ENCODE measurements at places on chromosomes 1 and 21.
A peak's percentile ranks its signal among the peaks of the same experiment; 100 is the strongest.

- no peak for DNase-seq
Measured at GRCh38 chr1:107294686-107295085, 153.8 kb downstream of the NTNG1 start.

DNA sequence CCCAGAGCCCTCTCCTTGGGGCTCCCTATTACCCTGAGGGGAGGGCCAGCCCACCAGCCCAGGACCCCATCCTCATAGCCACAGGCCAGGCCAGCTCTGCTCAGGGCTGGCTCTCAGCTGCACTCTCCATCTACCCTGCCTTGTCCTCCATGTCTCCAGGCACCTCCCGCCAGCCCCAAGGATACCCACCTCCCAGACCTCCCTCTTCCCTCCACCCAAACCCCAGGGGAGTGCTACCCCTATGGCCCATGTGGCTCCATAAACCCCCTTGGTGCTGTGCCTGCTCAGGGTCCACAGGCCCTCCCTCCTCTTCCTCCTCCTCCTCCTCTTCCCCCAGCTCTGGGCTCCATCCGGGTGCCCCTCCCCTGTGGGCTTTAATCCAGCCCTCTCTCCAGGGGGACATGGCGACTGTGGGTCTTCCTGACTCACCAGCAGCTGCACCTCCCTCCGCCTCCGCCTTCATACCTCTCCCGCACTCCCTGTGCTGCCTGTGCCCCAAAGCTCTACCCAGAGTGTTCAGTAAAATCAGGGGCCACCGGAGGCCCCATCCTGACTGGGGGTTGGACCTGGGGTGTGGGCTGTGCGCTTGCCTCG is 9.1 kb downstream of the YBEY start:
- DNase-seq, result no peak

DNA sequence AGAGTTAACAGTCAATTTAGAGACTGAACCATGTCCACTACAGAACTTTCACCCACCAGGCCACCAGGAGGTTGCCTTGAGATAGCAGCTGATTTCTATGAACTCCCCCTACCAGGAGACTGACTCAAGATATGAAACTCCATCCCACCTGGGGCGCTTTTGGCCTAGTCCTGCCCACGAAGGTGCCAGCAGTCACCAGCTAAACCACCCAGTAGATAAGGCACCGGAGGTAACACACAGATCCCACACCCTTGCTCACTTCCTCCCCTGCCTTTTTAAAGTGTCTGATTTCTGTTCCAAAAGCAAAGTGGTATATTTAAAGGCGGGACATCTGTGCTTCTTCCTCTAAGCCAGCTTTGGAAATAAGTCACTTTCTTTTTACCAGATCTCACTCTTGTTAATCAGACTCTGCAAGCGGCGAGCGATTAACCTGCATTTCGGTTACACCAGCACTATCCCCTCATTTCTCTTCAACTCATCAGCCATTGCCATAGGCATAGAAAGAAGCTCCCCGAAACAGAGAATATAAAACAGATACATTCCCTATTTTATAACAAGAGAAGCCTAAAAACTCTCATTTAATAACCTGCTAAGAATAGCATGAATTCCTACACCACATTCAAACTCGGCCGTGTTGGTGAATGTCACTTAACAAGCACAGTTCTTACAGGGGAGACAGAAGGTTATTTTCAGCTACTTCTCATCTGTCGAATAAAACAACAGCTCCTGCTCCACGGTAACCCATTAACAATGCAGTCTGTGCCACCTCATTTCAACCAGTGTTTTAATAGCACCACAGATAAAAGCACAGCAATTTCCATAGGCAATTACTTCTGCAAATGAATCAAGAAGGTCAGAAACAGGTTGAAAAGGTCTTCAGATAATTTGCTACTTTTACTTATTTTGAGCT is 318.1 kb downstream of the KCNH1 start:
- DNase-seq, result peak; percentile 25

GRCh38 chr1:3530086-3530925 is 75.8 kb downstream of the ARHGEF16 start:
- no peak for DNase-seq

DNA sequence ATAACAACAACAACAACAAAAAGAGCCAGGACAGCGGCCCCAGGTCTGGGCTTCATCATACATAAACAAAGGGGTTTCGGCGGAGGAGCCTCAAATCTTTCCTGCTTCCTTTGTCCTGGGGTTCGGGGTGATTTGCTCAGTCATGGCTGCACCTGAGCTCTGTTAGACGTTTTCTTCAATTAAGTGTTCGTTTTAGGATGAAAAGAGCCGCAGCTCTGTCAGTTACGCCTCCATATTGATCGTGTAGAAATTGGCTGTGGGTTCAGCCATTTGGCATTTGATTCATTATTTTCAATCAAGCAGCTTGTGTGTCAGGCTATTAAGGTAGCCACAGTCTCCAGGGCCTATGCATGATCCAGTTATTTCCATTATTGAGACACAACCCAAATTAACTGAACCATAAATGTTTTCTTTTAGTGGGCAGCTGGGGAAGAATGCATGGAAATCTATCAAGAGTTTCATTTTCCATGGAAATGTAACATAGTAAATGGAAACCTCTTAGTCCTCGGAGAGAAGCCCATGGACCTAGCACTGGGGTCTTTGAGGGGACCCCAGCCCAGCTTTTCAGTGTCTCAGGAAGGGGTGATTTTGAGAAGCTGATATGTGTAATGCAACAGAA is 370.0 kb upstream of the C1orf174 start:
- DNase-seq, result no peak

DNA sequence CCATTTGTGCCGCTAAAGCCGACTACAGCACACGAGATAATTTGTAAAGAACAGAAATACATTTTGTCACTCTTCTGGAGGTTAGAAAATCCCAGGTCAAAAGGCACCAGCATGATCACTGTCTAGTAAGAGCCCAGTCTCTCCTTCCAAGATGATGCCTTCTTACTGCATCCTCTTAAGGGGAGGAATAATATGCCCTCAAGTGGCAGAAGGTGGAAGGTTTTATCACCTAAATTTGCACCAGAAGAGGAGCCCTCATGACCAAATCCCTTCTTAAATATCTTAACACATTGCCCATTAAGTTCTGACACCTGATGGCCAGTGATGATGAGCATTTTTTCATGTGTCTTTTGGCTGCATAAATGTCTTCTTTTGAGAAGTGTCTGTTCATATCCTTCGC is 326.7 kb upstream of the RGS18 start:
- DNase-seq, result no peak

DNA sequence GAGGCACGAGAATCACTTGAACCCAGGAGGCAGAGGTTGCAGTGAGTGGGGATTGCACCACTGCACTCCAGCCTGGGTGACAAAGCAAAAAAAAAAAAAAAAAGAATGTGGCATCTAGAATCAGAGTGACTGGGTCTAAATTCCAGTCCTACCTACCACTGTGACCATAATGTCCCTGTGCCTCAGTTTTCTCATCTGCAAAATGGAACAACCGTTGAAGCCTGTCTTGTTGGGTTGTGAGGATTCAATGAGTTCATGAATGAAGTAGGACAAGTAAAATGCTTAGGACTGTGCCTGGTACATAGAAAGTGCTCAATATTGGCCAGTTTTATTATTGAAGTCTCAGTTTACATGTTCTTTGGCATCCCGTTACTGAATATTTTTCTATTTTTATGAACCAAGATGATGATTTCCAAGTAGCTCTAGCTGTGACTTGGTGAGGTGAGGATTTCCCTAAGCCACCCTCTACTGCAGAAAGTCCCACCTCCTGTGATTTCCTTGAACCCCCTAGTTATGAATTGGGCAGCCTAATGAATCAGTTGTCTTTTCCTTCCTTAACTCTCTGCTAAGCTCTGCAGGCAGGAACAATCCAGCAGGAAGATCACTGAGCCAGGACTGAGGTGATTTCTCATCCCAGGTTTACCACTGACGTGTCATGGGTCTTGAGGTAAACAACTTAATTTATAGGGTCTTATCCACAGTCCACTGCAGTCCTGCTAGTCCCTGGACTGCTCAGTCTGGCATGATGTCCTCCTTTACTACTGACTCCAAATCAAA is 18.9 kb upstream of the MEAF6 start:
- no peak for DNase-seq

DNA sequence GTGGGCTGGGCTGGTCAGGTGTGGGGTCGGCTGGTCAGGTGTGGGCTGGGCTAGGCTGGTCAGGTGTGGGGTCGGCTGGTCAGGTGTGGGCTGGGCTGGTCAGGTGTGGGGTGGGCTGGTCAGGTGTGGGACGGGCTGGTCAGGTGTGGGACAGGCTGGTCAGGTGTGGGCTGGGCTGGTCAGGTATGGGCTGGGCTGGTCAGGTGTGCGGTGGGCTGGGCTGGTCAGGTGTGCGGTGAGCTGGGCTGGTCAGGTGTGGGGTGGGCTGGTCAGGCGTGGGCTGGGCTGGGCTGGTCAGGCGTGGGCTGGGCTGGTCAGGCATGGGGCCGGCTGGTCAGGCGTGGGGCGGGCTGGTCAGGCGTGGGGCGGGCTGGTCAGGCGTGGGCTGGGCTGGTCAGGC is 6.3 kb upstream of the FNDC10 start:
- DNase-seq, result no peak

- no peak for DNase-seq
Measured at GRCh38 chr1:153760440-153760839, 14.8 kb upstream of the SLC27A3 start.

DNA sequence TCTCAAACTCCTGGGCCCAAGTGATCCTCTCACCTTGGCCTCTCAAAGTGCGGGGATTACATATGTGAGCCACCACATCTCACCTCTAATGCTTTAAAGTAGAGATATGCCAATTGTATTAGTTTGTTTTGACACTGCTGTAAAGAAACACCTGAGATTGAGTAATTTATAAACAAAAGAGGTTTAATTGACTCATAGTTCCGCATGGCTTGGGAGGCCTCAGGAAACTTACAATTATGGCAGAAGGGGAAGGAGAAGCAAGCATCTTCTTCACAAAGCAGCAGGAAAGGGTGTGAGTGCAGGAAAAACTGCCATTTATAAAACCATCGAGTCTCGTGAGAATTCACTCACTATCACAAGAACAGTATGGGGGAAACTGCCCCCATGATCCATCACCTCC is 3.5 kb upstream of the MYCL start:
- DNase-seq, result no peak

DNA sequence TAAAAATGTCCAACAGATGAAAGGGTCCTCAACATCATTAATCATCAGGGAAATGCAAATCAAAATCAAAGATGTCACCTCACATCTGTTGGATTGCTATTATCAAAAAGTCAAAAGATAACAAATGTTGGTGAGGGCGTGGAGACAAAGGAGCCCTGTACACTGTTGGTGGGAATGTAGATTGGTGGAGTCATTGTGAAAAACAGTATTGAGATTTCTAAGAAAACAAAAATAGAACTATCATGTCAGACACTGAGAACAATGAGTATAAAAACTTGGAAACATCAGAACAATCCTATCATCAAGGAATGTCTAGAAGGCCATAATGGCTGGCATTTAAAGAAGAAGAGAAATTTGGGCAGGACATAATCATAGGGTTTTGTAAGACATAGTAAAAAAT is 209.2 kb upstream of the PTGFR start:
- no peak for DNase-seq

GRCh38 chr1:118039170-118039569 is 109.6 kb downstream of the WDR3 start:
- DNase-seq, result no peak

DNA sequence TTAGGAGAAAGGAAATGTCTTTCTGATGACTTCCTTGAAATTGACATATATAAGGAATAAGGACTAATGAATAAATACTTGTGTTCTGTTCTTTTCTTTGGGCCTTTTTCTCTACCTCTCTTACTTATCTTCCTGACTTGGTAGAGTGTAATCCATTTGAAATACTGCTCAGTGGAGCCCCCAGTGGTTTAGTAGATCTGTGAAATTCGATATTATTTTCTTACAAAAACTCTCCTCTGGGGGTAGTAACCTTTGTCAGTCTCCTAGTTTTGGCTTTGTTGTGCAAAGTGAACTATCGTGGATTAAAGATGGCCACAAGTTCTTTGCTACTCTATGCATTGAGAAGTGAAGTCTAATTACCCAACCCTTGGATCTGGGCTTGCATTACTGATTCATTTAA is 48.8 kb downstream of the DUSP10 start:
- DNase-seq, result no peak

- DNase-seq, result no peak
Measured at GRCh38 chr1:38029685-38030511, 16.7 kb downstream of the POU3F1 start.

DNA sequence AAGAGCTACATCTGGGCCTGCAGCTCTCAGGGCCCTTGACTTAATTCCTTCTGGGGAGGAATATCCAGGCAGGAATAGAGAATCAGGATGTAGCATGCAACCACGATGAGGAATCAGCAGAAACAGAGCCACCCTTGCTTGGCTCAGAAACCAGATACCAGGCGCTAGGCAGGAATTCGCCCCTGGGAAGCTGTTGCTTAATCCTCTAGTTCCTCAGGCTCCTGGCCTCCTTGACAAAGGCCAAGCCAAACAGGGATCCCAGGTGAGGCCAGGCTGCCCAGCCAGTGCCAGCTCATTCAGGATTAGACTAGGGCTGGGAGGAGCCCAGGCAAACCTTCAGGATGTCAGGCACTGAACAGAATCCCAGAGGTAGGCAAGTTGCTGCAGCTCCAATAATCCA is 48.2 kb upstream of the IRF2BP2 start:
- DNase-seq, result no peak

GRCh38 chr1:24070821-24071393 is 41.0 kb downstream of the MYOM3 start:
- DNase-seq, result peak; percentile 41

GRCh38 chr21:37849506-37850102 is 66.7 kb downstream of the KCNJ6 start:
- no peak for DNase-seq

GRCh38 chr1:26044971-26045721 is 772 bp downstream of the SLC30A2 start:
- no peak for DNase-seq

GRCh38 chr1:3902571-3903091 is 2.6 kb upstream of the C1orf174 start:
- DNase-seq, result no peak

- no peak for DNase-seq
Measured at GRCh38 chr1:152768847-152769533, 6.0 kb upstream of the LCE1F start.

GRCh38 chr1:154006136-154006535 is 15.6 kb downstream of the RPS27 start:
- DNase-seq, result no peak

- no peak for DNase-seq
Measured at GRCh38 chr1:36091141-36091540, 2.4 kb downstream of the ADPRS start.

GRCh38 chr1:151165281-151165737 is 393 bp downstream of the LYSMD1 start:
- peak; percentile 57 for DNase-seq

GRCh38 chr1:181016563-181016962 is 6.1 kb downstream of the STX6 start:
- DNase-seq, result no peak

DNA sequence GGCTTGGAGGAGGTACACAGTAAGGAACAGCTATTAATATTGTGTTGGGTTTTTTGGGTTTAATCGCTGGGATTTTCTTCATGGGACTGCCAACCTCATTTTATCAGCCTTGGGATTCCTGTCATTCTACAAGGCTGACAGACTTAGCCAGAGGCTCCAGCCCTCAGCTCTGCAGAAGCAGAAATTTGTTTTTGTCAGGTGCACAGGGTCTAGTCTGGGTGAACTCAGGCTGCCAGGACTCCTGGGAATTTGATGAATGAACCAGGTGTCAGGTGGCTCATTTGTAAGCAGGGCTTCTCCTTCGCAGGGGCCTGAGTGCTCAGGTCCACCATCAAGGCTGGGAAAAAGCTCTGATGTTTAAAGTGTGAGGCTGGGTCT is 11.5 kb upstream of the ZNF362 start:
- no peak for DNase-seq

GRCh38 chr1:172698224-172698623 is 39.3 kb downstream of the FASLG start:
- no peak for DNase-seq

Data from dorsolateral prefrontal cortex (tissue), 122 donors.